Fibroblast of skin of right biceps (primary cell): ENCODE measurements at places on chromosomes 5 and 9.

GRCh38 chr5:179772351-179772750 is 21.4 kb upstream of the LTC4S start:
- no peak for DNase-seq

- DNase-seq, result no peak
Observed at GRCh38 chr5:89297066-89297465, 414.1 kb upstream of the MEF2C start.

DNA sequence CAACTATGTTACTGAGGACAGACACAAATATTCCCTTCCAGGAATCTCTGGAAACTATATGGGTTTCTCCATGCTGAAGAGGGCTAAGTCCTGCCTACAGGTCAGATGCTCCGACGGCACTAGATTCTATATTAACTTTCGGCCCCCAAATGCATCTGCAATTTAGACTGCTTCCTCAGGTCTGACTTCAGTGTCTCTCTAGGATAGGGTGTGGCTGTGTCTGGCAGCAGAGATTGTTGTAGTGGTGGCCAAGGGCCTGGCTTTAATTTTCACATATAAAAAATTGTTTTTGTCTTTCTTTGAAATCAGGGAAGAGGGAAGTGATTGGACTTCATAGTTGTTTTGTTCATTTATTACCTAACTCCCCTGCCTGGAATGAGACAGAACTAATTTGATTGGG is 101.8 kb downstream of the PJA2 start:
- DNase-seq, result no peak

- DNase-seq, result no peak
Observed at GRCh38 chr5:164375051-164375450, 869.6 kb downstream of the MAT2B start.

- no peak for DNase-seq
Observed at GRCh38 chr5:115413651-115414050, 117.2 kb upstream of the CCDC112 start.

DNA sequence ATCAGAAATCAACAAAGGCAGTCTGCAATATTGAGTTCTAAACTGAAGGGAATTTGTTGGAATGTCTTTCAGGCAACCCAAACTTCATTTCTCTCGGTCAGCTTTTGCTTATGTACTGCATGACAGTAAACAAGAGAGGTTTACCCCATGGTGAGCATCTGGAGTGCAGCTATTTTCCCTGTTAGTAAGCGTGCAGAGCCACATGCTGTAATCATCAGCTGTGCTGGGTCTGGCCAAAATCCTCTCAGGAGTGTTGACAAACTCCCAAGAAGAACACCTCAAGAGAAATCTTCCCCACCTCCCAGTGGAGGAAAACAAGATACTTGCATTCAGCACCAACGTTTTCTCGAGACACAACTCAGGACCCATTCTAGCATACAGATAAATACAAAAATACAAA is 83.6 kb upstream of the ADAMTSL1 start:
- peak; percentile 30 for DNase-seq

GRCh38 chr9:12461763-12462460 is 231.3 kb upstream of the TYRP1 start:
- no peak for DNase-seq
